ENCODE measurements at places on chromosomes 6 and 20.

- DNase-seq: no peak
These were observed 45.2 kb downstream of the NUDT3 start for GRCh38 chr6:34347303-34347702.

- no peak for DNase-seq
These were observed 4.9 kb downstream of the MTCH1 start for GRCh38 chr6:36980876-36981619.

- no peak for DNase-seq
These were observed 642.5 kb upstream of the MMS22L start for GRCh38 chr6:97925504-97925903.

GRCh38 chr20:17226410-17227218, at the start of gene PCSK2:
Gene PCSK2, plus strand, starts transcription at chr20:17227040. Its CDS starts 266 bp downstream, at chr20:17227306.
- peak; percentile 33 for DNase-seq

DNA sequence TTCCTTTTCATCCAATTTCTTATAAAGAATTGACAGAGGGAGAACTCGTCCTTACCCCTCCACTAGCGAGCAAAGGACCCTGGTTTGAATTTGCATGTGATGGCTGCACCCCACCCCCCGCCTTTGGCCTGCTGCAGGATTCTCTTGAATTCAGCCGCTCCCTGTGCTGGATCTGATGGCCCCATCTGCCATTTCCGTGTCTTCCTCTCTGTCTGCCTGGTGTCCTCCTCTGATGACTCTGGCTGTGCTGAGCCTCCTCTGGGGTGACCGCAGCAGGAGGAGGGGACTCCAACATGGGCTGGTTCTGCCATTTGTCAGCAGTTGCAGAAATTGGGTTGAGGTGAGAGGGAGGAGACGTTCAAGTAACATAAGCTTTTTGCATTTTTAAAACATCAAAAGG, 188.8 kb downstream of the DLL1 start:
- DNase-seq: no peak

DNA sequence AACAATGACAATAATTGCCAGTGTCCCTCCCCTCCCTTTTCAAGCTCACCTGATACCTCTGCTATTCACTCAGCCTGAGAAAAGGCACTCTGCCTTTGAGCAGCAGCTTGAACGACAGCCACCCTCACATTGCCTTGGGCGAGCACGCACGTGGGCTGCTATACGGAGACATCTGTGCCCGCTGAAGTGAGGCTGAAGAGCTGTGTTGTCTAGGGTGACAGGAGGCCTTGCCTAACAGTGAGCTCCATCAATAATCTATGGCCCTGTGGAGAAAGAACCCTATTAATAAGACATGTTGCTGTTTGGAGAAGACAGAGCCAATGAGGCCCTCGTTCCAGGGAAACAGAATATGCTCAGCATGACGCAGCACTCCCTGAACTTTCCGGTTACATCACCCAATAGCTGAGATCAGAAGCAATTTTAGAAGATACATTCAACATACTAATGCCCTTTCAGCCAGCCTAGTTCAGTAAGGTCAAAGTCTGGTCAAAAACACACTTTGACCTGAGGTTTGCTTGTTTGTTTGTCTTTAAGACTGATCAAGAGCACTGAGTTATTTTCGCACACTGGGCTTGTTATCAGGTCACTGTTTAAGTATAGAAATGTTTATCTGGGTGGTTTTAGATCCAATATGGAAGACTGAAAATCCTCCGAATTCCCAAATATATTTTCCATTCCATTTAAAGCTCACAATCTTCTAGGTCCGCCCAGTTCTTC, 30.6 kb downstream of the RBM24 start:
- DNase-seq: peak; percentile 74

GRCh38 chr20:1392443-1392692, 486 bp downstream of the FKBP1A start:
- no peak for DNase-seq

DNA sequence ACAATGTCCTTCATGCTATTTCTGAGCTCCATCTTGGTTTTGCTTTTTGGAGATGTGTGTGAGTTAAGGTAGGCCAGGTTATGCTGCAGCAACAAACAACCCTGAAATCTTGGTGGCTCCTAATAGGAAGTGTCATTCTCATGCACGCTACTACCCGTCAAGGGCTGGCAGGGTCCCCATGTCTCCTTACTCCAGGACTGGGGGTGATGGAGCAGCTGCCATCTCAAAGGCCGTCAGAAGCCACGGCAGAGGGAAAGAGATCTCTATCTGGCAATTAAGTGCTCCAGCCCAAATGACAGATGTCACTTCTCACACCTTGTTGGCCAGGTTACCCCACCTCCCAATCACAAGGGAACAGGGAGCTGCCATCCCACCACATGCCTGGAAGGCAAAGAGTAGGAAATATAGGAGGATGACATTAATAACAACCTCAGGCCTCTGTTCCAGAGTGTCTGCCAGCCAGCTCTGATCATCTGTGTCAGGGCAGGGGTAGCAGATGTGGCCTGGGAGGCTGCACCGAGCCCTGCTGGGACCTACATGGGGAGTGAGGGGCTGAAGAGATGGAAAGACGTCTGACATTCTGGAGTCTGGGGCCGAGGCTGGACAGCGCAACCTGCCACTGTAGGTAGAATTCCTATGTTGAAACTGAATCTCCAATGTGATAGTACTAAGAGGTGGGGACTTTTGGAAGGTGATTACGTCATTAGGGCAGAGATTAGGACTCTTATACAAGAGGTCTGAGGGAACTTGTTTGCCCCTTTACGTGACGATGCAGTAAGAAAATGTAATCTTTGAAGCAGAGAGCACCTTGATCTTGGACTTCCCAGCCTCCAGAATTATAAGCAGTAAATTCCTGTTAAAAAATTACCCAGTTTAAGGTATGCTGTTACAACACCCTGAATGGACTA, 4.8 kb upstream of the SDCBP2 start:
- DNase-seq: no peak

Data from fibroblast of pulmonary artery (primary cell).